ENCODE measurements at places on chromosomes 2 and 18.

- DNase-seq: no peak
These were observed 25.7 kb downstream of the CYP27C1 start for GRCh38 chr2:127194447-127194846.

- no peak for DNase-seq
These were observed 29.8 kb downstream of the B3GNT7 start for GRCh38 chr2:231425291-231425810.

DNA sequence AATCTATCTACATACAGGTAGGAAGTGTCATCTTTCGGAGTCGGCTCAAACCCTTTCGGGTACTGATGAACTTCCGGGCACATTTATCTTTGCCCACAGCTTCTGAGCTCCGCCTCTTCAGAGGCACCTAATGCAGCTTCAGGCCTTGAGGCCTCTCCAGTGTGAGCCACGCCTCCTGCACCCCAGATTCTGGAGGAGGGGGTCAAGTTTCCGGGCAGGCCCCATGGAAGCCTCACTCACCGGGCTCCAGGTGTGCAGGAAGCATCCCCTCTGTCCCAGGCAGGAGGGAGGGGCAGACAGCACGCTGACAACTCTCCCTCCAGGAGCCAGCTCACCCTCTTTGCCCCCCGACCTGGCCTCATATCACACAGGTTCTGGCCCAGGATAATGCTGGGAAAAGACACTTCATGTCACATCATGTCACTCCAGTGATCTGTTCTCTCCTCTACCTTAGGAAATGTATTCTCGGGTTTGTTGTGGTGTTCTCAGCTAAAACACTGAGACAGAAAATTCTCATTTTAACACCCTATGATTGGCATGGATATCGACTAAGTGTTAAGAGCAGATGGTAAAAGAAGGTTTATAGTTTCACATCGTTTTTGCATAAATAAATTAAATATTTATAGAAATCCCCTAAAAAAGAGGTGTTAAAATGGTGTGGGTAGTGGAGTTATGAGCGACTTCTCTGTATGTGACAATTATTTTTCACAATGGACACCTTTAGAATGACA is 46.2 kb upstream of the COPS8 start:
- no peak for DNase-seq

DNA sequence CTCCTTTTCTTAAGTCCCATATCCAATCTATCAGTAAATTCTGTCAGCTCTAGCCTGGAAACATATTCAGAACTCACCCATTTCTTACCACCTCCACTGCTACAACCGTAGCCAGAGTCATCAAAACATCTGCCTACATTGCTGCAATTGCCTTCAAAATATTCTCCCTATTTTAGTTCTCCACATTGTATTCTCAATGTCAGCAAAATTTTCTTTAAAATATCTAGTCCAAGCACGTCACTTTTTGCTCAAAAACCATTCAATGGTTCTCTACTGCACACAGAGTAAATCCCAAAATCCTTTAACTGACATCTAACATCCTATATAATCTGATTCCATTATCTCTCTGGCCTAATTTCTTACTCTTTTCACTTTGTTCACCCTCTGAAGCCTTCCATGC is 68.5 kb upstream of the ERBB4 start:
- DNase-seq: no peak

GRCh38 chr2:172647439-172647838 is 88.2 kb upstream of the RAPGEF4 start:
- DNase-seq: peak; percentile 62

GRCh38 chr2:236600892-236601291 is 31.3 kb downstream of the ACKR3 start:
- no peak for DNase-seq

Data from fibroblast of skin of abdomen (primary cell).